Heart right ventricle (tissue), 16 donors: ENCODE measurements at places on chromosomes 5 and 9. TPM values are rescaled to one million over a fixed set of nuclear protein-coding genes. Genes with fewer than 3 reads are reported as not detected.
A peak's percentile ranks its signal among the peaks of the same experiment; 100 is the strongest.

DNA sequence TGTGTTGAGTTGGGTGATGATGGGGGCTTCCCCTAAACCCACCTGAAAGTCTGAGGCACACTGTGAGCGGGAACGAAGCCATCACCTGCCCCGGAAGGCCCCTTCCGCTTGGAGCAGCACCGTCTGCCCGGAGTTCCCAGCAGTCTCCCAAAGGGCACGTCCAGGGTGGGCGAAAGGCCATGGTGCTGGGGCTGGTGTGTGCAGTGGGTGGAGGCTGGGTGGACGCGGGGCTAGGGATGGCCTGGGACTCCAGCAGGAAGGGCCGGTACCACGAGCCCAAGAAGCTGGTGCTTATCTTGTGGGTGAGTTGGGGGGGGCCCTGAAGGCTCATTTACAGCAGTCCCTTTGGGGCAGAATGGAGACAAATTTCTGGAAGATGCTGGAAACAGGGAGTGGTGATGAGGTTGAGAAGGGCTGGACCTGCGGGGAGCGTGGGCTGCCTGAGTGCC lies 4.6 kb downstream of the FLT4 start:
- DNase-seq, result no peak

- peak; percentile 67 for DNase-seq
Observed at GRCh38 chr5:36876965-36877666, 547 bp downstream of the NIPBL start.

GRCh38 chr9:128206916-128207910 lies 4.0 kb downstream of the DNM1 start:
- DNase-seq, result no peak

GRCh38 chr5:179287071-179287470 lies 58.2 kb downstream of the ADAMTS2 start:
- no peak for DNase-seq

DNA sequence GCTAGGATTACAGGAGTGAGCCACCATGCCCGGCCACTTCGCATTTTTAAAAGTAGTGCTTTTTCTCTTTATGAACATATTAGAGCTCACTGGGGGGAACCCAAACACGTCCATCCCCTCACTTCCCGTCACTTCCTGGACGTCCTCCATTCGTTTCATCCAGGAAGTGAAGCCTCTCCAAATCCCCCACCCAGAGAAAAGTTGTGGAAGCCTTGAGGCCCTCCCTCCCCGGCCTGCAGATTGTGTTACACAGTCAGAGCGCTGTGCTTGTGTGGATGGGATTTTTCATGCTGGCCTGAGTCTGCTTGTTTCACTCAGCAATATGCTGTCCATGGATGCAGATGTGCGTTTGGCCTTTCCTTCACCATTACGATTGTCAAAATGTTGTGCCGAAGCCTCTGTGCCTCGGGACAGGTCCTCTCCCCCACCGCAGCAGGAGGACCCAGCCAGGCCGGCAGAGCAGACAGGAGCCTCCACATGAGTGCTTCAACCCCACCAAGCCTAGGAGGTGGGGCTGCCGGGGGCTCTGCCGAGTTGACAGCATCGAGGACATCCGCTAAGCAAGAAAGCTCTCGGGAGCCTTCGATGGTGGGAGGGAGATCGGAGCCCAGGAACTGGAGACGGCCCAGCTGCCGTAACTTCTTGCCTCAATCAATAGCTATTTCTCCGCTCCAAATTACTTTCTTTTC lies 121.6 kb upstream of the PPP1R26 start:
- no peak for DNase-seq

- no peak for DNase-seq
Observed at GRCh38 chr9:27276193-27277030, 20.5 kb downstream of the EQTN start.

DNA sequence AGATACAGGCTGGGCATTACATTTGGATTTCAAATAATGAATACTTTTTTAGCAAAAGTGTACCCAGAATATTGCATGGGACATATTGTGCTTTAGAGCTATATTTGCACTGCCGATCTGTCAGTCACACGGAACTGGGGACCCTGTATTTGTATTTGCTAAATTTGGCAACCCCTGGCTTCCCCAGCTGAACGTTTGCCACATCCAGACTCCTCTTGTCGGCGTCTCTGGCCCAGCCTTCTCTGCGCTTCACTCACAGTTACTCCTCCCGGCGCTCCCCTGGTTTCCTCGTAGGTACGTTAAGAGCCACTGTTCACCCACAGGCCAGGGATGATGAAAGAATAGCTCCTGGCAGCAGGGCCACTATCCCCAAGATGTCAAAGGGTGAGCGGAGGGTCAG lies 58.7 kb downstream of the NSUN2 start:
- DNase-seq, result no peak

DNA sequence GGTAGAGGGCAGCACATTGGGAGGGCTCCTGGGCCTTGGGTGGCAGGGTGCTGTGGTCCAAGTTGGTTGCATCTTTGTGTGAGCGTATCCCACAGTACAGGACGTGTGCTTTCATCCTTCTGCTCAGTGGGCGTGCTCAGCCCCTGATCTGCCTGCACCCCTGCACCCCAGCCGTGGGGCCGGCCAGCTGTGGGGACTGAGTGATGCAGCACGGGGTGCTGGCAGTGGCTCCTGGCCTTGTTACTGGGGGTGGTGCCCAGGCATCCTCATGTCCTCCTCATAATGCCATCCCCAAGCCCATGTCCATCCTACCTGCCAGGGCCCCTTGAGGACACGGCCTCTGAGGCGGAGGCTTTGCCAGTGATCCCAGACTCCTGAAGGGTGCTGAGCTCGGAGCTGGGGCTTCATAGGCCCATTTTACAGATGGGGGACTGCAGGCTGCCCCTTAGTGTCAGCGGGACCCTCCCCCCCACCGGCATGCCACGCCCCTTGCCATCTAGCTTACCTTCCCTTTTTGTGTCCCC lies 100.7 kb downstream of the PHF2 start:
- DNase-seq, result peak; percentile 1

DNA sequence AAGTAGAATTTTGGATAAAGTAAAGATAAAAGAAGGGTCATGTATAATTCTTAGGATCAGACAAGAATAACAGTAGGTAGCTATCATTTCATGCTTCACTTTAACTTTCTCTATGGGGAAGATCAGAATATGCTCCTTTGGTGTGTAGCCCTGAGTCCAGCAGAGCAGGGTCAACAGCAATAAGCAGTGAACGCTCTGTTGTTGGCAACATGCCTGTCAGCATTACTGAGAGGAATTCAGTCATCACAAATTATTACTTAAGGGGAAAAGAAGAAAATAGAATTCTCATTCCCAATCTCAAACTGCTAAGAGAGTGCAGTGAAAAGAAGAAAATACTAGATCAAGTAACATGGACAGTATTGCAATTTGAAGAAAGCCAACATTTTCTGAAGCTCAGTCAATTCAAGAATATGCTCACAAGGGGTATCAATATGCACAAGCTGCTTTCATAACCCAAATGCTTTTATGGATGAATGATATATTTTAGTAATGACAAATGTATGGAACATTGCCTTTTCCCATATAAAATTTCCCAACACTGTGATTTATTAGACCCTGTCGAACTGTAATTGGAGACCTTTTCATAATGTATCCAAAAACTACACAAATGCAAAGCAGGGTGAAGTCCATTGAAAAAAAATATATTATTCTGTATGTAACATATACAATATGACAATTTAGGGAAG lies 1359.4 kb downstream of the EFNA5 start:
- DNase-seq, result no peak

GRCh38 chr5:10808347-10809226 lies 47.6 kb upstream of the DAP start:
- DNase-seq, result no peak

GRCh38 chr9:128340691-128341434 lies 536 bp downstream of the SLC27A4 start:
- DNase-seq, result no peak

GRCh38 chr9:97398999-97399758 lies 12.7 kb upstream of the TDRD7 start:
- peak; percentile 67 for DNase-seq

DNA sequence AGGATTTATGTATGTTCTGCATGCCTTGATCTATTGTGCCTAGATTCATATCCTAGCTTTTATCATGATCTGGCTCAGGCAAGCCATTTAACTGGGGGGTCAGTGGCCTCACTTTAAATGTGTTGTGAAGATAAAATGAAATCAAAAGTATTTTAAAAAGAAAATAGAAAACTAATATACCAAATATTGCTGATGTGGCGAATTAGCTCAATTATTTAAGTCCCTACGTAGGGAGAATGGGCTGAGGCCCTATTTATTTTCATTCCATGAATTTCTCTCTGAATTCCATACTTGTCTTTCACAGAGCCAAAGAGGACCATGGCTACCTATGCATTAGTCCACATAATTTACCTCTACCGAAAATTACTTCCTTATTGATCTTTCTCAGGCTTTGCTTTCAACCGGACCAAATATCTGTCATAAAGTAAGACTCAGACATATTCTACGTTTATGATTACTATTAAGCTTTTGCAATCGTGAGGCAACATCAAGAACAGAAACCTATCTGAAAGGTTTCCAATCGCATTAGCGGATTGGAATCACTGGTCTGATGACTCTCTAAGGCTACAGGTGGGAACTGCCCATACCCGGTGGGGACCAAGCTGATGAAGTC lies 1.7 kb downstream of the MBLAC2 start:
- DNase-seq, result no peak

- no peak for DNase-seq
Observed at GRCh38 chr5:7801891-7802614, 48.9 kb downstream of the CFAP90 start.

- DNase-seq, result no peak
Observed at GRCh38 chr5:163712011-163712410, 206.6 kb downstream of the MAT2B start.

- DNase-seq, result peak; percentile 73
Observed at GRCh38 chr9:100426530-100427365, at the start of gene MSANTD3. Gene MSANTD3 (plus strand): TSS chr9:100427143. CDS start chr9:100441939, 14,796 bp downstream.

Gene OR1K1
- not detected for total RNA-seq

Gene DMRT3
- total RNA-seq, result not detected

Gene TGFBR1
- 25.4 TPM for total RNA-seq

Gene PAPPA
- total RNA-seq, result 1.4 TPM

Gene ERBIN
- total RNA-seq, result 37.9 TPM

Gene MEGF9
- total RNA-seq, result 7.2 TPM
